ENCODE measurements at places on chromosomes 13 and 19.

GRCh38 chr13:106010836-106011235 lies 524.6 kb downstream of the EFNB2 start:
- DNase-seq: no peak

DNA sequence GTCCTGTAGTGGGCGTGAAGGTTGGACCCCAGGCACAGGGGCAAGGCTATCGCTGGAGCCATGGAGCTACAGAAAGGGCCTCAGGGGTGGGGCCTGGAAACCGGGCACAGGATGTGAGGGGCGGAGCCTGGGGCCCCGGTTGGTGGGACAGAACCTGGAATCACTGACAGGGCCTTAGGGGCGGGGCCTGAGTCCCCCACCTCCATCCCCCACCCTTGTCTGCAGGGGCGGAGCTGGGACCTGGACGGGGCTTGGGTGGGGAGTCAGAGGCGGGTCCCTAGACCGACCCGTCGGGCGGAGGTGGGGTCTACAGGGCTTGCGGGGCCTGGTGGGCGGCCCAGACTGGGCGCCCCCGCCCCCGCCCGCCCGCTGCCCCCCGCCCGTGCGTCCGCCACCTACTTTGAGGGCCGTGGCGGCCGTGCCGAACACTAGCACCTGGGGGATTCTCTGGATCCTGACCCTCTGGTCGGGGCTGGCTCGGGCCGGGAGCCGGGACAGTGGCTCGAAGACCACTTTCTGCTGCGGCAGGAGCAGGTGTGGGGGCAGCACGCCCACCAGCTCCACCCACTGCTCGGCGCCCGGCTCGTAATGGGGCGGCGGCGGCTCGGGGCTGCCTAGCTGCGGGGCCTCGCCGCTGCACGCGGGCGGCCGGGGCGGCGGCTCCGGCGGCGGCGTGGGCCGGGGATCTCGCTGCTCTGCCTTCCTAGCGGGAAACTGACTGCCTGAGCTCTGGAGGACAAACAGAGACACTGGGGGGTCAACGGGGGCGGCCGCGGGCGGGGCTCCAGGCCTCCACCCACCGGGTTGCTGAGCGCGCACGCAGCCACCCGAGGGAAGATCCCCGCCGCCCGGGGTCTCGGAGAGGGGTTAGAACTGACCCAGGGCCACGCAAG lies 26.3 kb downstream of the DCAF15 start:
- DNase-seq: no peak

DNA sequence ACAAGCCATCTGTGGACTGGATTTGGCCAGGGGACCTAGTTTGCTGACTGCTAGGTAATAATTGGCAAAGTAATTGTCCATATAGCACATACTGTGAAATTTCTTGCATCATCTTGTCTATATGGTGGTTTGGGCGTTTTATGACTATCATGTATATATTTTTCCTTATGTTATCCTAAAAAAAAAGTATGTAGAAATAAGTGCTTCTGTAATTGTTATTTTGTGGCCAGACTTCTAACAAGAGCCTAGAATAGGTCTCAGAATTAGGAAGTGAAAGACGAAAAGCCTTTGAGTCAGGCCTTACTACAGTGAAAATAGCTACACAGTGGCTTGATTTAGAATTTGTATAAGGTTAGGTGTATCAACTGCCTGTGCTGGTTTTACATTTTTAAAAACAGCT lies 4.2 kb downstream of the FNDC3A start:
- no peak for DNase-seq

GRCh38 chr19:49107625-49108459 lies 6.3 kb upstream of the LIN7B start:
- DNase-seq: no peak

- DNase-seq: no peak
Measured at GRCh38 chr19:718991-719512, 10.3 kb downstream of the PALM start.

DNA sequence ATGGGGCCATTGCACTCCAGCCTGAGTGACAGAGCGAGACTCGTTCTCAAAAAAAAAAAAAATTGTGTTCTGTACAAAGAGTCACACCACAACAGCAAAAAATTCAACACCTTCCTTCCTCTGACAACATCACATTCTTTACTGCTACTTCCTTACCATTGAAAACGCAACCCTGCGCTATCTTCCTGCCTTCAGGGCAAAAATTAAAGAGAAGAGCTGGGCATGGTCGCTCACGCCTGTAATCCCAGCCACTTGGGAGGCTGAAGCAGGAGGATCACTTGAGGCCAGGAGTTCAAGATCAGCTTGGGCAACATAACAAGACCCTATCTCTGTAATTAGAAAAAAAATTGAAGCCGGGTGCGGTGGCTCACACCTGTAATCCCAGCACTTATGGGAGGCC lies 9.4 kb upstream of the ZNF444 start:
- no peak for DNase-seq

DNA sequence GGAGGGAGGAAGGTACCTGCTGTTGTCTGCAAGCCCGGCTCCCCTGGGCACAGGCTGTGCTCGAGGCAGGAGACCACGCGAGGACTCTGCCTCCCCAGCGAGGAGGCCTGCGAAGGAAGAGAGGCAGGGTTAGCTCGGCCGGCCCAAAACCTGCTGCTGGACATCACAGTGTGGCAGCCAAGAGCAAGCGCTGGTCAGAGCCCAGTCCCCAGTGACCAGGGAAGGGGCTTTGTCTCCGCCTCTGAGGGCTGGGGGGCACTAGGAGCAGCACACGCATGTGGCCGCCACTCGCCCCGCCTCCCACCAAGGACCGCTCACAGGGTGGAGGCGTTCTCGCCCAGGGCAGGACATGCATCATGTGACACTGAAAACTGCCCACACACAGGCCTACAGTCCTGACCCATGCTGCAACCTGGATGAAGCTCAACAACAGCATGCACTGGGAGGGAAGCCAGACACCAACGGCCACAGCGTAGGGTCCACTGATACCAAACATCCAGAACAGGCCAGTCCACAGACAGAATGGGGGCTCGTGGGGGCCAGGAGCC lies 8.5 kb downstream of the MIER2 start:
- DNase-seq: no peak

- DNase-seq: no peak
Measured at GRCh38 chr13:103694033-103694432, 627.8 kb upstream of the SLC10A2 start.

- DNase-seq: no peak
Measured at GRCh38 chr13:31764556-31764955, 25.2 kb downstream of the RXFP2 start.

GRCh38 chr19:1487576-1488281 lies 2.4 kb downstream of the PCSK4 start:
- DNase-seq: peak; percentile 86

DNA sequence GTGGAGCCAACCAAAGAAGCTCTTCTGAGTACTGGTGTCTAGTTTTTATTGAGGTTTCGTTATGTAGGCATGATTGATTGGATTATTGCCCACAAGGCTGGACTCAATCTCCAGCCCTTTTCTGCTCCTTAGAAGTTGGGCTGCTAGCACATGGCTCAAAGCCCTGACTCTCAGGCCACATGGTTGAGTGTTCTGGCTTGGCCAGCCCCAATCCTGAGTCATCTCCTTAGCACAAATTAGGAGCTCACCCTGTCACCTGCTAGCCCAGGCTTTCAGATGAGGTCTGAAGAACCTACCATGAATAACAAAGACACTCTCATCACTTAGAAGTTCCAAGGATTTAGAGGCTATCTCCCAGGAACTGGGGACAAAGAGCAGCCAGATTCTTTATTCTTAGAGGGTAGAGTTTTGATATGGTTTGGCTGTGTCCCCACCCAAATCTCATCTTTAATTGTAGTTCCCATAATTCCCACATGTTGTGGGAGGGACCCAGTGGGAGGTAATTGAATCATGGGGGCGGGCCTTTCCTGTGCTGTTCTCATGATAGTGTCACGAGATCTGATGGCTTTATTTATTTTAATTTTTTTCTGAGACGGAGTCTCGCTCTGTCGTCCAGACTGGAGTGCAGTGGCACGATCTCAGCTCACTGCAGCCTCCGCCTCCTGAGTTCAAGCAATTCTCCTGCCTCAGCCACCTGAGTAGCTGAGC lies 11.3 kb downstream of the DPY19L3 start:
- no peak for DNase-seq

- no peak for DNase-seq
Measured at GRCh38 chr19:50792272-50793250, 2.3 kb downstream of the ACP4 start.

DNA sequence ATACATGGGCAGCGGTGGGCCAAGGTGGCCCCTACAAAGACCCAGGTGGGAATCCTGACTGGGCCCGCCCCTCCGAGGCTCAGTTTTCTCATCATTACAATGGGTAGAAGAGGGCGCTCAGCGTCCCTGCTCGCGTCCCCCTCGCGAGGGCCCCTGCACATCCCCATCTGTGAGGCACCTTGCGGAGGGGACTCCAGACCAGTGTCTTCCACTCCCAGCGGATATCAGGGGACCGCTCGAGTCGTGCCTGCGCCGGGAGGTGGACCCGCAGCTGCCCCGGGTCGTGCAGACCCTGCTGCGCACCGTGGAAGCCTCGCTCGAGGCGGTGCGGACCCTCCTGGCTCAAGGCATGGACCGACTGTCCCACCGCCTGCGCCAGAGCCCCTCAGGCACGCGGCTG lies 15.3 kb upstream of the COLGALT1 start:
- DNase-seq: no peak

- no peak for DNase-seq
Measured at GRCh38 chr19:41595258-41595889, 19.4 kb downstream of the CEACAM21 start.

DNA sequence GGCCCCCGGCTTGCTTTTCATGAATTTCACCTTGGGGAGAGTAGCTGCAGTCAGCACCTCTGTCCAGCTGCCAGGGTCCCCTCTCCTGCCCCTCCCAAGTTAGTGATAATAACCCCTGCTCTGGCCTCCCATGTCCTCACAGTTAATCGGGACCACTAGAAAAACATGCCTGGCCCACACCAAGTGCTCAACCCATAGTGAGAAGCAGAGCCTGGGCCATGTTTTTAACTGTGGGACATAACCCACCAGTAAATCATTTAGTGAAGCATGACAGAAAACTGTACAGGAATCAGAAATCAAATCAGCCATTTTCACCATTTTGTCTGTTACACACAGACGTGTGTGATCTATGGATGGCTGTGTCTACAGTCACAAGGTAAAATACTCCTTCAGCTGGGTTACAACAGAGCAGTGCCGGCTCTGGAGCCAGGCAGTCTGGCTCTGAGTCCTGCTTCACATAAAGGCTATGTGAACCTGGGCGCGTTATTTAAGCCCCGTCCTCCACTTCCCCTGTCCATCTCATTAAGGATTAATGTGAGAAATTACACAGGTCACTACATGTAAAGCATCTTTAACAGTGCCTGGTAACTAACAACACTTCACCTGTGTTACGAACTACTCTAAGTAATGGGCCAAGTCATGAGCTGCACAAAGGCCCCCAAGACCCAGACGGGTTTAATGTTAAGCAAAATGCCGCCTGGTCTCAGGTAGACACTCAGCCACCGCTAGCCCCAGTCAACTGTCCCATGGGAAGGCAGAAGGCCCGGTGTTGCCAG lies 7.6 kb upstream of the ECH1 start:
- no peak for DNase-seq

DNA sequence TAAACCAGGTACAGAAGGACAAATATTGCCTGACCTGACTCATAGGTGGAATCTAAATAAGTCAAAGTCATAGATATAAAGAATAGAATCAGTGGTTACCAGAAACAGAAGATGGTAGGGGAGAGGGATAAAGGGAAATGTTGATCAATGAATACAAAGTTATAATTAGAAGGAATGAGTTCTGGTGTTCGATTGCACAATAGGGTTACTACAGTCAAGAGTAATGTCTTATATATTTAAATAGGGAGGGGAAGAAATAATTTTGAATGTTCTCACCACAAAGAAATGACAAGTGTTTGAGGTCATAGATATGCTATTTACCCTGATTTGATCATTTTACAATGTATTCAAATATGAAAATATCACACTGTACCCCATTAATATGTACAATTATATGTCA lies 1541.2 kb downstream of the SLITRK1 start:
- no peak for DNase-seq

DNA sequence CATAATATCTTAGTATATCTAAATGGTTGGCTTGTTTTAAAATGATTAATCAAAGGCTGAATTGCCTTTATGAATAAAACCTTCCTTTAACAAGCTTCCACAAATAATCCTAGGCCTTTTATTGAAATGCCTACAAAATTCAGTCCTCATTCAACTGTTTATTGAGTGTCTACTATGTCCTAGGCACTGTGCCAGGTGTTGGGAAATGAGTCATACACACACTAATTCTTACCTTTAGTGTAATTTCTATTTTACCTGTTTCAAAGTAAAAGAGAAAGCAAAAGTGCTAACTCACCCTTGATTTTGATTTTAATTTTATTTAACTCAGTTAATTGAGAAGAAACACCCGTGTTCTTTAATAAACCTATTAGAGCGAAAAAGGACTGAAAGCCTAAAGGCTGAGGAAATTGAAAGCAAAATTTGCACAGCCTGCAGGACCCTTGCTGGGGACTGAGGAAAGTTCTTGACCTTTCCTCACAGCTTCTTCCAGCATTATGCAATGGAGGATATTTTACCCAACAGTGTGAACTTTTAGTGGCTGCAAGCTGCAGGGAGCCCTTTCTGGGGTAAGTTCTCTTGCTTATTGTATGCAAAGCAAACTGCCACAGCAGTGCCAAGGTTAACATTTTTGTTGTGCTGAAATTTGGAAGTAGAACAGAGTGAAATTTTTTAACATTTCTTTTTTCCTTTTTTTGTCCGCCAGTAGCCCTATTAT lies 83.1 kb downstream of the B3GLCT start:
- DNase-seq: no peak

DNA sequence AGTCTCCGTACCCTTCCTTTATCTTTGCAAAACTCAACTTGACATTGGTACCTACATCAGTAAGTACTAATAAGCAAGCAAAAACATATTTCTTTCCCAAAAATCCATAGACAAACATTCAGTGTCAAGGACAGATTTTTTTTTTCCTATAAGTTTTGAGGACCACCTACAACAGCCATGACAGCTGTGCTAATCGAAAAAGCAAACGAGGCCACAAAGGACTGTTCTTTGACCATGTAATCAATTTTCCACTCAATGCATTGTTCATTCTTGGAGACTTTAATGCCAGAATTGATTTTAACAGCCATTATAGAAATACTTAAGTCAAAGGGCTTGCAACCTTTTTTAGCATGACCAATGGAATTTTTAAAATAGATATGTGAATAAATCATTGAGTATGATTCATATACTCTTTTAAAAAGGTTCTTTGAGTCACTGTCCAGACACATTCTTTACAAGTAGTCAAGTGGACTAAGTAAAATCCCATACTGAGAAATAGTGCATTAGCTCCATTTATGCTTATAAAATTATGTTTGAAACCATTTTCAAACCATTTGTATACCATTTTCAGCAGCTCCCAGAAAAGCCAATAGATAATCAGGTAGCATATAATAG lies 323.9 kb downstream of the MZT1 start:
- no peak for DNase-seq
